B cell (primary cell): ENCODE measurements at places on chromosomes 1 and 21. TPM values are rescaled to one million over a fixed set of nuclear protein-coding genes. Genes with fewer than 3 reads are reported as not detected.

GRCh38 chr21:18666725-18667124 is 263.1 kb upstream of the TMPRSS15 start:
- H3K36me3 ChIP-seq: no peaks in the 10 kb centered on the region
- H3K4me1 ChIP-seq: no peaks in the 10 kb centered on the region
- H3K4me3 ChIP-seq: no peak overlapping the region
- H3K27me3 ChIP-seq: no peaks in the 10 kb centered on the region
- no peak for DNase-seq
- H3K27ac ChIP-seq: no peak overlapping the region

- H3K36me3 ChIP-seq: no peaks in the 10 kb centered on the region
- peak overlapping the region; percentile 99 for H3K27ac ChIP-seq
- peak overlapping the region; percentile 85 for H3K4me3 ChIP-seq
- H3K27me3 ChIP-seq: no peaks in the 10 kb centered on the region
- peaks cover 36% of the 10 kb centered on the region for H3K4me1 ChIP-seq
Observed at GRCh38 chr1:226111098-226111882, 48.8 kb downstream of the H3-3A start.

GRCh38 chr21:44653123-44653522 is 1.3 kb downstream of the KRTAP12-4 start:
- no peak overlapping the region for H3K27ac ChIP-seq
- no peak overlapping the region for H3K4me3 ChIP-seq
- no peaks in the 10 kb centered on the region for H3K36me3 ChIP-seq
- no peaks in the 10 kb centered on the region for H3K4me1 ChIP-seq
- no peak for DNase-seq
- H3K27me3 ChIP-seq: no peaks in the 10 kb centered on the region

DNA sequence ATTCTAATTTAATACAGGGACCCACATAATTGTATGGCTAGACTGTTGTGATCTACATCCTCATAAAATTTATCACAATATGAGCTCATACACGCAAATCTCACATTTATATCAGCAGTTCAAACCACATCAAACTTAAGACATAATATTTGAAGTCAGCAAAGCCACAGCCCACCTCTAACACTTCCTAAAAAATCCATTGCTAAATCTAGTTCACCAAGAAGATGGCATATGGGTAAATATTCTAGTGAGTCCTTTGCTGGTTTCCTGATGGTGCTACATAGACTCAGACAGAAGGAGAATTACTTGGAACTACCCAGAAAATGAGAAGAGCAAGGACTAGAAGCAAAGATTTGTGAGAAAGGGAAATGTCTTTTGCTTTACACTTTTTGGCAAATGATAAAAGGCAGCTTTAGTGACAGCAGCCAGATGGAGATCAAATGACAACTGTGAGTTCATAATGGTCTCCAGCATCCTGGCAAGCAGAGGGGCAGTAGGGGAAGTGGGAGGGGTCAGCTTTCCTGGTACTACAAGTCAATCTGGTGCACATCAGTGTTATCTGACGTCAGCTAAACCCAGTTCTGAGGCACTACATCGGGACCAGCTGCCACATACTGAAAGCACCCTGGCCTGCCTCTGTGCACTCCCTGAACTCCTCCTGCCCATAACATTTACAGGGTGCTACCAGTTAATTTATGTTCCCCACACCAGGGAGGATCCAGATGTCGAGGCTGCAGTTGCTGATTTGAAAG is 10.6 kb upstream of the GADD45A start:
- H3K36me3 ChIP-seq: no peaks in the 10 kb centered on the region
- no peak overlapping the region for H3K4me3 ChIP-seq
- H3K27ac ChIP-seq: no peak overlapping the region
- H3K4me1 ChIP-seq: no peaks in the 10 kb centered on the region
- DNase-seq: no peak
- H3K27me3 ChIP-seq: no peaks in the 10 kb centered on the region

- no peaks in the 10 kb centered on the region for H3K36me3 ChIP-seq
- no peak overlapping the region for H3K27ac ChIP-seq
- no peak for DNase-seq
- H3K4me1 ChIP-seq: peaks cover 14% of the 10 kb centered on the region
- H3K27me3 ChIP-seq: no peaks in the 10 kb centered on the region
Observed at GRCh38 chr1:155636397-155637153, 26.6 kb downstream of the MSTO1 start.

GRCh38 chr21:26925636-26926035 is 41.3 kb downstream of the ADAMTS5 start:
- no peaks in the 10 kb centered on the region for H3K4me1 ChIP-seq
- H3K36me3 ChIP-seq: no peaks in the 10 kb centered on the region
- H3K4me3 ChIP-seq: no peak overlapping the region
- H3K27me3 ChIP-seq: no peaks in the 10 kb centered on the region
- no peak overlapping the region for H3K27ac ChIP-seq

Gene MTARC1
- polyA plus RNA-seq: 0.33 and 0.49 TPM in 2 replicates

Gene OXCT2
- polyA plus RNA-seq: 1.9 and 2.6 TPM in 2 replicates

GRCh38 chr1:228209657-228210056 is 1.8 kb downstream of the OBSCN start:
- no peaks in the 10 kb centered on the region for H3K27me3 ChIP-seq
- no peaks in the 10 kb centered on the region for H3K4me1 ChIP-seq
- DNase-seq: no peak
- H3K4me3 ChIP-seq: no peak overlapping the region
- no peaks in the 10 kb centered on the region for H3K36me3 ChIP-seq
- H3K27ac ChIP-seq: no peak overlapping the region

Gene RIPPLY3
- polyA plus RNA-seq: not detected in 2 replicates

DNA sequence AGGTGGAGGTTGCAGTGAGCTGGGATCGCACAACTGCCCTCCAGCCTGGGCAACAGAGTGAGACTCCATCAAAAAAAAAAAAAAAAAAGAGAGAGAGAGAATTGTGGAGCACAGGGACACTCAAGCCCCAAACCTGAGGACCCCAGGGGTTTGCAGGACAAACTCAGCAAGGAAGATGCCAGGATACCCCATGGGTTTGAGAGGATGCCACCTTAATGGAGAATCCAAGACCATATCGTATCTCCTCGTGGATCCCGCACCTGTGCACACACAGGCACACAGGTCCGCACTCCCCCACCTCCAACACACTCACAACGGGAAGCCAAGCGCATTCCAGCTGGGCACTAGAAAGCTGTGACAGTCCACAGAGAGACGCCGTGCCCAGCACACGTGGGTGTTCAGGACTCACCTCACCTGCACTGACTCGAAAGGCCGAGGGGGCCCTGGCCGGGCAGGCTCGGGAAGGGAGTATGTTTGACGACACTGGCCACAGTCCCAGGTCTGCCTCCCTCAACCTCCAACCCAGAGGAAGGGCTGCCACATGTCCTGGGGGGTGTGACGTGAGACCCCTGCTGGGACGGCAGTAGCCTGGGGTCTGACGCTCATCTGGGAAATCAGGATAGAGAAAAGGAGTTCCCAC is 11.1 kb downstream of the CHD5 start:
- no peaks in the 10 kb centered on the region for H3K27me3 ChIP-seq
- H3K36me3 ChIP-seq: no peaks in the 10 kb centered on the region
- DNase-seq: no peak
- no peaks in the 10 kb centered on the region for H3K4me1 ChIP-seq

Gene OR2M3
- polyA plus RNA-seq: not detected in 2 replicates

DNA sequence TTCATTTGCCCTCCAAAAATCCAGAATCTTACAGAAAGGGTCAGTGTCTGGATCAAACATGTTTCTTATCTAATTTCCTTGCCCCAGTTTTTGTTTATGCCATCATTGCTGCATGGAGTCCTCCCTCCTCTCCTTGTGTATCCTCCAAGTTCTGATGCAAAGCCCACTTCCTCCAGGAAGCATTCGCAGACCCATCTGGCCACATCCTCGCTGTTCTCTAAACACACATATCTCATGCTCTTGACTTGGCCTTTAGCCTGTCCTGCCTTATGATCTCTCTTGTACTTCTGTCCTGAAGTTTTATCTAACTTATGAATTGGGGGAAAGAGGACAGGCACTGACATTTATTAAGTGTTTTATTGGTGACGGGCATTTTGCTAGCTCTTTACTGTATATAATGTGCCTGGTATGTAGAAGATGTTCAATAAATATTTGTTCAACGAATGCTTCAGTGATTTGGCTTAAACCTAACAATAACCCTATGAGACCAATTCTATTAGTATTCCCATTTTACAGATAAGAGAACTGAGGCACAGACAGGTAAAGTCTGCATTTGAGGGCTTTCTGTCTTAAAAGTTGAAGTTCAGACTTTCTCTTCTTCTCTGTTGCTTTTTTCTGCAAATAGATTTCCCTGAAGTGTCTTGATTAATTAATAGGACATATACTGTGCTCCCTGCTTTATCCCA is 19.2 kb upstream of the ID3 start:
- H3K4me3 ChIP-seq: no peak overlapping the region
- peaks cover 83% of the 10 kb centered on the region for H3K4me1 ChIP-seq
- peak overlapping the region; percentile 75 for H3K27ac ChIP-seq
- H3K27me3 ChIP-seq: no peaks in the 10 kb centered on the region

DNA sequence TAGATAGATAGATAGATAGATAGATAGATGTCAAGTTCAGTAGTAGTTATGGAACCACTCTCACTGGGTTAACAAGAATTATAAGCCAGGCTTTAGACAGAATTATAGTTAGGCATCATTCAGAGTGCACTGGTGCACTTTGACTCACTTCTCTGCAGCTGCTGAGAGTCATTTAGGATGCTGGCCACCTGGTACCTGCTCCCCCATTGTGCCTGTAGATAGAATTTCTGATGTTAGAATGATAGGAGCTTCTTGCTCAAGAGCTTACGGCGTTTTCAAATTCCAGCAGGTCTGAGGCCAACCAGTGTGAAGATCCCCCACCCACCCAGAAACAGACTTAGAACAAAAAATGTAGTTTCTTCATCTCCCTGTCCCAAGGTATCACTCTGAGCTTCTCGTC is 107.8 kb upstream of the HMCN1 start:
- H3K27me3 ChIP-seq: no peaks in the 10 kb centered on the region
- no peak for DNase-seq
- no peaks in the 10 kb centered on the region for H3K36me3 ChIP-seq
- no peaks in the 10 kb centered on the region for H3K4me1 ChIP-seq

Gene PDZK1
- 0.22 TPM in 1 of 2 replicates, not detected in the other for polyA plus RNA-seq

- H3K27me3 ChIP-seq: no peaks in the 10 kb centered on the region
- H3K4me1 ChIP-seq: no peaks in the 10 kb centered on the region
- H3K4me3 ChIP-seq: no peak overlapping the region
- H3K27ac ChIP-seq: no peak overlapping the region
- DNase-seq: no peak
Observed at GRCh38 chr21:40466893-40467483, 380.0 kb downstream of the DSCAM start.

Gene PLPPR5
- polyA plus RNA-seq: not detected in 2 replicates

GRCh38 chr1:234143681-234144080 is 229.6 kb upstream of the COA6 start:
- H3K36me3 ChIP-seq: no peaks in the 10 kb centered on the region
- no peak for DNase-seq
- H3K27ac ChIP-seq: no peak overlapping the region
- H3K4me1 ChIP-seq: no peaks in the 10 kb centered on the region
- no peak overlapping the region for H3K4me3 ChIP-seq
- H3K27me3 ChIP-seq: no peaks in the 10 kb centered on the region

Gene CRB1
- 0.04 and 0.15 TPM in 2 replicates for polyA plus RNA-seq

GRCh38 chr1:53274026-53274425 is 35.7 kb upstream of the MAGOH start:
- no peaks in the 10 kb centered on the region for H3K36me3 ChIP-seq
- no peaks in the 10 kb centered on the region for H3K27me3 ChIP-seq
- DNase-seq: no peak

DNA sequence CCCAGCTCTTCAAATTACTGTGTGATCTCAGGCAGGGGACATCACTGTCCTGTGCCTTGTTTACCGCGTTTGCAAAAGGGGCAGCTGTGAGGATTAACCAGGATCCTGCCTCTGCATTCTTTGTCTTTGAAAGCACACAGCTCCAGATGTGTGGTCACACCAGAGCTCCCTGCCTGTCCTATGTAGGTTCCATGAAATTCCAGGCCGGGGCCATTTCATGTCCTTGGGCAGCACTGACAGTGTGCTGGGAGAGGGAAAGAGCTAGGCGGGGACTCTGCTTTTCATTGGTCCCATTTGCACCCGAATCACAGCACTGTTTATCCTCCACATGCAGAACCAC is 42.2 kb upstream of the SELENON start:
- H3K36me3 ChIP-seq: no peaks in the 10 kb centered on the region
- DNase-seq: no peak
- H3K4me1 ChIP-seq: peaks cover 7% of the 10 kb centered on the region
- no peak overlapping the region for H3K4me3 ChIP-seq
- no peak overlapping the region for H3K27ac ChIP-seq

- no peaks in the 10 kb centered on the region for H3K4me1 ChIP-seq
- no peak overlapping the region for H3K4me3 ChIP-seq
- no peaks in the 10 kb centered on the region for H3K27me3 ChIP-seq
- peaks cover 41% of the 10 kb centered on the region for H3K36me3 ChIP-seq
Observed at GRCh38 chr1:202725526-202725925, 15.3 kb upstream of the SYT2 start.
